Right ventricle myocardium superior (tissue), 1 donor: ENCODE measurements at places on chromosomes 6 and 20. TPM values are rescaled to one million over a fixed set of nuclear protein-coding genes. Genes with fewer than 3 reads are reported as not detected.

Gene TSPYL1
- 70.3 TPM for total RNA-seq

Gene PRELID3B
- 37.6 TPM for total RNA-seq

Gene NMBR
- not detected for total RNA-seq

Gene SLC22A23
- total RNA-seq: 5.4 TPM

Gene PLG
- total RNA-seq: 0.40 TPM

Gene SLC17A3
- not detected for total RNA-seq

Gene AARS2
- total RNA-seq: 10.7 TPM

Gene USP49
- 1.2 TPM for total RNA-seq

Gene SPTLC3
- total RNA-seq: 5.9 TPM

Gene LIN28B
- not detected for total RNA-seq

Gene KCNK16
- not detected for total RNA-seq

Gene DUSP15
- total RNA-seq: 2.5 TPM

Gene HDDC2
- 84.8 TPM for total RNA-seq

Gene PBOV1
- total RNA-seq: not detected

Gene WFDC12
- total RNA-seq: not detected

Gene SEL1L2
- 0.43 TPM for total RNA-seq

Gene TTK
- 0.32 TPM for total RNA-seq

Gene PGC
- total RNA-seq: not detected

Gene SLC35F1
- total RNA-seq: 4.8 TPM

Gene FAXC
- total RNA-seq: not detected

Gene SAPCD1
- 0.86 TPM for total RNA-seq

Gene C6orf15
- total RNA-seq: not detected

Gene NINL
- 10.7 TPM for total RNA-seq

Gene C20orf144
- not detected for total RNA-seq

Gene MYMX
- 0.56 TPM for total RNA-seq

Gene UST
- total RNA-seq: 3.9 TPM

Gene MEP1A
- not detected for total RNA-seq

Gene OSER1
- total RNA-seq: 32.8 TPM

Gene VWA7
- 9.5 TPM for total RNA-seq

Gene UNC5CL
- total RNA-seq: 0.40 TPM

Gene SOX18
- total RNA-seq: 34.3 TPM

Gene BLCAP
- 90.2 TPM for total RNA-seq

Gene SYNDIG1
- total RNA-seq: 11.5 TPM

Gene CCN6
- total RNA-seq: not detected

Gene OPRM1
- total RNA-seq: not detected

Gene SLC17A2
- not detected for total RNA-seq

Gene MCHR2
- not detected for total RNA-seq

Gene EEF1A2
- total RNA-seq: 1,229 TPM

Gene SLC24A3
- 0.62 TPM for total RNA-seq

Gene EIF6
- 30.3 TPM for total RNA-seq

Gene FAM209B
- 0.35 TPM for total RNA-seq

Gene PPP1R16B
- total RNA-seq: 6.8 TPM

Gene CPXM1
- 1.0 TPM for total RNA-seq
